Stimulated activated CD4-positive, alpha-beta T cell treated with anti-CD3 and anti-CD28 coated beads, Interleukin-1b, Interleukin-23, amount 100 ng/mL, for 4 hours (primary cell): ENCODE measurements at places on chromosomes 13 and 19.

- DNase-seq, result no peak
These were observed 20.3 kb downstream of the FLT1 start for GRCh38 chr13:28474491-28475134.

DNA sequence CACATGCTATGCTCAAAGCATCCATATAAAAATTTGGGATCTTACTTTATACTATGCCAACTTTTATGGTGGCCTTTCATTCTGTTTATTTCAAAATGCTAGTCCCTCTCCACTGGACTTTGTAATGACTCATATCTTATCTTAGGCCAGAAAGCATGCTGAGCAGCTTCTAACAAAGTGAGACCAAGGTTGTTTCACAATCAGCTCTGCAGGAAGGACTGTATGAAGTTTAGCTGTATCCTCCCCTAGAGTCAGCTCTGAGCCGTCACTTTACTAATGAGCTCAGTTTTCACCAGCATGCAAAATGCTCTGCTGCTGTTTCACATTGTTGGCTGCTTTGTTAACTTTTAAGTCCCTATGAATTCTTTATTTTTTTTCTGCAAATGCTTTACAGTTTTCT is 1608.8 kb downstream of the OLFM4 start:
- no peak for DNase-seq

DNA sequence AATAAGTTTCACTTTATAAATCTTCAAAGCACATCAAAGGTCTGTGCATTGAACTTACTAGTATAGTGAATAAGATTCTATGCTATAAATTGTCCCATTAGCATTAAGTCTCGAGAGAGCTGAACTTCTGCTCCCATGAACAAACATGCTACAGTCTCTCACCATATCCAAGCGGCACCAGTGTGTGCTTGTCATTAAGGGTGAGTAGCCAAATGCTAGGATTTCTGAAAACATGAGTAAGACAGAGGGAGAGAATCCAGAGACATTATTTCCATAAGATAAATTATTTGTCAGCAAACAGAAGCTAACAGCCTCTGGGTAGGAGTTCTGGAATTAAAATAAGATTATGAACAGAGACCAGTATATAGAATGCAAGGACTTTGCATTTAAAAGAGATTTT is 2882.5 kb downstream of the PCDH9 start:
- no peak for DNase-seq

GRCh38 chr13:107295416-107296140 is 727.6 kb upstream of the ARGLU1 start:
- DNase-seq, result no peak

DNA sequence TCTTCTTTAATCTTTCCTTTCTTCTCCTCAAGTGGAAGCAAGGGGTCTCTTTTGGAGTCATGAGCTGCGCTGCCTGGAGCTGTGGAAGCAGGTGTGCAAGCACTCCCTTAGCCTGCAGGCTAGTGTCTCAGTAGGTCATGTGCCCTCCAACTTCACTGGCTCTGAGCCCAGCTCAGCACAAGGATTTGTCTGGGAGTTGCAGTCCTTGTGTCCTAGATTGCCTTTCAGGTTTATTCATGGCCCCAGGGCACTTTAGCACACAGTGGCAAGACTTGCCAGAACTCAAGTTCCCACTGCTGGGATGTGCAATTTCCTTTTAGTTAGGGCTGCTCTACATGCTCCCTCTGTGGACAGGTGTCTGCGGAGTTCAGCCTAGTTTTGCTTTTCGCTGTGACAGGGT is 211.7 kb downstream of the LIG4 start:
- DNase-seq, result no peak

GRCh38 chr19:34104096-34104495 is 68.2 kb upstream of the LSM14A start:
- no peak for DNase-seq

DNA sequence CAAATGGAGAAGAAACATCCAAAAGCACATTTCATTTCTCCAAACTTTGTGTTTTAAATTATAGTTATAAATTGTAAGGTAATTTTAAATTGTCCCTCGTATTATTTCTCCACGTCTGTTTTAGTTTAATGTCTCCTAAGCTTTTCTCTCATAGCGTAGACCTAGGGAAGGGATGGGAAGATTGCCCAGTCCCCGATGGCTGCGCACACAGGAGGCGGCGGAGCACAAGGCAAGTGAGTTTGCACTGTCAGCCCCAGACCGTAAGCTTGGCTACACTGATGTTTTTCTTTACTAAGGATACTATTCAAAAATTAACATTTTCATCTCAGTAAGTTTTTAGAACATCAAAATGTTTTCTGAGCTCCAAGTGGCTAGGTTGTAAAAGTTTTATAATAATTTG is 72.3 kb downstream of the GPR12 start:
- no peak for DNase-seq

DNA sequence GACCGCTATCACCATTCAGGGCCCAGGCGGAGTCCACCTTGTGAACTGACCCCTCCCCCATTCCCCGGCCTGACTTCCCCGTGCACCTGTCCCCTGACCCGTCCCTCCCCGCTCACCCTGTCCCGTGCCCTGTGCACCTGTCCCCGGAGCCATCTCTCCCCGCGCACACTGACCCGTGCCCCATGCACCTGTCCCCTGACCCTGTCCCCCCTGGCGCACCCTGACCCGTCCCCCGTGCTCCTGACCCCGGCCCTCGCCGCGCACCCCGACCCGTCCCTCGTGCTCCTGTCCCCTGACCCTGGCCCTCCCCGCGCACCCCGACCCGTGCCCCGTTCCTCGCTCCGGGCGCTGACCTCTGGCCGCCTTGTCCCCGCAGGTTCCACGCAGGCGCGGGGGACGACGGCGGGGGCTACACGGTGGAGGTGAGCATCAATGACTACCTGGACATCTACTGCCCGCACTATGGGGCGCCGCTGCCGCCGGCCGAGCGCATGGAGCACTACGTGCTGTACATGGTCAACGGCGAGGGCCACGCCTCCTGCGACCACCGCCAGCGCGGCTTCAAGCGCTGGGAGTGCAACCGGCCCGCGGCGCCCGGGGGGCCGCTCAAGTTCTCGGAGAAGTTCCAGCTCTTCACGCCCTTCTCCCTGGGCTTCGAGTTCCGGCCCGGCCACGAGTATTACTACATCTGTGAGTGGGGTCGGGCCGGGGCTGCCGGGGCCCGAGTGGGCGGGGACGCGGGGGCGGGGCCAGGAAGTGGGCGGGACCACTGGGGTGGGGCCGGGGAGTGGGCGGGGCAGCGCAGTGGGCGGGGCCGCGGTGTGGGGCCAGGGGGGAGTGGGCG is 9.7 kb downstream of the EFNA2 start:
- DNase-seq, result no peak
